ENCODE measurements at places on chromosomes 6 and 20.

GRCh38 chr6:15538106-15538505, 124.7 kb downstream of the DTNBP1 start:
- no peak for DNase-seq

DNA sequence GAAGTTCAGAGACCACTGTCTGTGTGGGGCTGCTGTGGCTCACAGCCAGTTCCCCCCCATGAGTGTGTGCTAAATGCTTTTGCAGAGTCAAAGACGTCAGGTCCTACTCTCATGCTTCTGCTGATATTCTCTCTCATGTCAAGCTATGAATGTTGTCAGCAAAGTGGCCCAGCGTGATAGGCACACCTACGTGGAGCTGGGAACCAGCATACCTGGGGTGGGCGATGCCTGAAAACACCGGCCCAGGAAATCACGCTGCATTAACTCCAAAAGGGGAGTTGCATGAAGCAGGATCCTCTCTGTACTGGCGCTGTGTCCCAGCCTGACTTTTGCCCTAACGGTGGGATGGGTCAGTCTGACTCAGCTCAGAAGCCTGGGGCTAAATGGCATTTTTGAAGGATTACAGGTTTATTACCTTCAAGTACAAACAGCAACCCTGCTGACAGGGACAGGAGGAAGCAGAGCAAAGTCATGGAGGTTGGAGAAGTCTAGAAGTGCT, 9.0 kb upstream of the MRPS10 start:
- DNase-seq = peak; percentile 56

GRCh38 chr20:54657268-54657826, 182.0 kb downstream of the DOK5 start:
- no peak for DNase-seq

DNA sequence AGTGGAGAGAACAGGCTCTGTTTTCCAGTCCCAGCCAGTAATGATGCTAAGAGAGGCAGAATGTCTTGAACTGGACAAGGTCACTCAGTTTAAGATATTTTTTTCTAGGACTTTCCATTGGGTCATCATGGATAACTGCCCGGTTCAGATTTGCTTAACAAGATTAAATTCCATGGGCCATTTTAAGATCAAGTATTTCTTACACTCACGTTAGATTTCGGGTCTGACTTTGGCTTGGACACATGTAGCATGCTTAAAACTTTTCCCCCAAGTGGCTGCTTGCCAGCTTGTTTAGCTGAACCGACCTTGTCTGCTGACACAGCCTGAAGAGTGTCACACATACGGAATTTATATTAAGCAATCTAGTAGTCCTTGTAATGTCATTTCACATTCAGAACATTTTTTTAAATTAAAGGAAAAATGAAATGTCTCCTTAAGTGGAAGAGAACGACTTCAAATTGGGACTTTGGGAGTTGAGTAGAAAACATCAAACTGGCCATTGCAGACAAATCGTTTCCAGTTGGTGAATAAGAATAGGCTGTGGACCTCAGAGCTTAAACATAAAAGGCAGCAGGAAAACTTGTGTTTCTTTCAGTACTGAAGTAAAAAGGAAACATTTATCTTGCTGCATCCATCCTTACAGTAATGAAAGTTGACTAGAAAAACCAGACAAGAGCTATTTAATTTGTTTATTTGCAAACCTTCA, 29.0 kb downstream of the ARMC2 start:
- peak; percentile 65 for DNase-seq

- DNase-seq = no peak
Observed at GRCh38 chr6:38484656-38485055, 155.1 kb downstream of the BTBD9 start.

GRCh38 chr20:2515203-2515602, 6.5 kb upstream of the ZNF343 start:
- DNase-seq = no peak

DNA sequence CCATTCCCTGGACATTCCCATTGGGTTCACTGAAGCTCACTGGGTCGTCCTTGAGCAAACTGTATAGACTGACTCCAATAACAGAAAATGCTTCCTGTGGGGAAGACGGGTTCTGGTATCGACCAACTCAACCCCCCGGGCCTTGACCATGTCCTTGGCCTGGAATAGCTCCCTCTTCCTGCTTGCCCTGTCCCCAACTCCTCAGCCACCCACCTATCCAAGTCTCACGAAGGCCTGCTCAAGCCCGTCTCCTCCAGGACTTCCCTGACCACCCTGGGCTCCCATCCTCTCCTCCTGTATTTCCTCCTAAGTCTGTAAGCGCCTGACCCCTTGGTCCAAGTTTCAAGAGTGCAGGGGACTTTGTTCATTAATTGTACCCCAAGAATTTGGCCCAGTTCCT, 2.8 kb upstream of the HMGA1 start:
- no peak for DNase-seq

- no peak for DNase-seq
Observed at GRCh38 chr20:36768768-36769430, 4.7 kb downstream of the DSN1 start.

DNA sequence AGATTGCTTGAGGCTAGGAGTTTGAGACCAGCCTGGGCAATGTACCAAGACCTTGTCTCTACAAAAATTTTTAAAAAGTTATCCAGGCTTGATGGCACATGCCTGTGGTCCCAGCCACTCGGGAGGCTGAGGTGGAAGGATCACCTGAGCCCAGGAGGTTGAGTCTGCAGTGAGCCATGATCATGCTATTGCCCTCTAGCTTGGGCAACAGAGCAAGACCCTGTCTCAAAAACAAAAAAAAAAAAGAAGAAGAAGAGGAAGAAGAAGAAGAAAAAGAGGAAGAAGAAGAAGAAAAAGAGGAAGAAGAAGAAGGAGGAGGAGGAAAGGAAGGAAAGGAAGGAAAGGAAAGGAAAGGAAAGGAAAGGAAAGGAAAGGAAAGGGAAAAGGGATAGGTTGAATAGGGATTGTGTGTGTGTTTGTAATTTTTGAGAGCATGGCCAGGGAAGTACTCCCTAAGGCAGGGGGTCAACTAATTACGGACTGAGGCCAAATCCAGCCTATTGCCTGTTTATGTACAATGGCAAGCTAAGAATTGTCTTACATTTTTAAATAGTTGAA, 43.0 kb upstream of the ZNF217 start:
- no peak for DNase-seq

DNA sequence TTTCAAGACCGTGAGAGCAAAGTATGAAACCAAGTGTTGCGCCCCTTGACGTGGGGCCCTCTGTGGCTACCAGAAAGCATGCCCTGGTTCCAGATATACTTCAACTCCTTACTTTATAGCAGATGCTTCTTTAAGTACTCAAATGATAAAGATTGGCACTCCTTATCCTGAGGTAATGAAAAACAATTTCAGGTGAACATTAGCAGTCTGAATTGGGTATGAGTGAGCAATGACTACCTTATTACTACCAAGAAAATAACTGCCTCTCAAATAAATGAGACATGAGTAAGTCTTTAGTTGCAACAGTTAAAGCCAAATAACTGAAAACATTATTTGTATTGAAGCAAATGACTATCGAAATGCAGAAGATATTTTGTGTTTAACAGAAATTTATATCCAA, 408.7 kb downstream of the MMUT start:
- DNase-seq = no peak

GRCh38 chr6:39614393-39614950, 110.7 kb downstream of the KIF6 start:
- DNase-seq = no peak

- DNase-seq = peak; percentile 44
Observed at GRCh38 chr20:23048283-23049200, 930 bp downstream of the THBD start.

GRCh38 chr6:116004841-116005815, 55.6 kb downstream of the FRK start:
- DNase-seq = no peak

- DNase-seq = no peak
Observed at GRCh38 chr6:22322103-22323030, 25.5 kb upstream of the PRL start.

DNA sequence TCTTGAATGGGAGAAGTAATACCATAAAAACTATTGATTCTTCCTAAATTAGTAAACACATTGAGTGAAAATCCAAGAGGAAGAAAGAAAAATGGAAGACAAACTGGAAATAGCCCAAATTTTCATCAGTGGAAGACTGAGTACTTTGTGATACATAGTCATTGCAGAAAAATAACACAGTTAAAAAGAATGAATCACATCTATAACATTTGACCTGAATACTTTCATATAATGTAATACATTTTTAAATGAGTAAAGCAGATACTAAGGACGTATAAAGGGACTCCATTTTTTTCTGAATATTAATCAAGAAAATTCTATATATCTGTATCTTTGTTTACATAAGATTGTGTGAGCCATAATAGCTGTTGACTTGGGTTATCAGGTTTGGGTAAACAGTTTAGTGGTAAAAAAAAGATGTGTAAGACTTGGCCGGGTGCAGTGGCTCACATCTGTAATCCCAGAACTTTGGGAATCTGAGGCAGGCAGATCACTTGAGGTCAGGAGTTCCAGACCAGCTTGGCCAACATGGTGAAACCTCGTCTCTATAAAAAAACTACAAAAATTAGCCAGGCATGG, 4.3 kb upstream of the SLC17A2 start:
- no peak for DNase-seq

GRCh38 chr6:127792616-127793015, 108.2 kb downstream of the THEMIS start:
- DNase-seq = no peak

GRCh38 chr6:45432977-45433376, 55.2 kb upstream of the SUPT3H start:
- no peak for DNase-seq

DNA sequence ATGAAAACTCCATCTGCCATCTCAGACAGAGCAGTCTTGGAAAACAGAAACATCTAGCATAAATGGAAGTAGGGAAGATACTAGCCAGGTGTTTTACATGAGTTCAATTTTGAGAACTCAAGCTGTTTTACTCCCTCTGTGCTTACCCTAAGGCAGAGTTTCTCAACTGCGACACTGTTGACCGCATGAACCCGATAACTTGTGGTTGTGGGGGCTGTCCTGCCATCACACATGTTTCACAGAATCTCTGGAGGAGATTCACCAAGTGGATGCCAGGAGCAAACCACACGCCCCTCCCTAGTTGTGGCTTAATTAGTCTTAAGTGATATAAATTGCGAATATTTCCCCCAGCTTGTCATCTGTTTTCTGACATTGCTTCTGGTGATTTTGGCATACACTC, 2.3 kb upstream of the SERPINB6 start:
- no peak for DNase-seq

DNA sequence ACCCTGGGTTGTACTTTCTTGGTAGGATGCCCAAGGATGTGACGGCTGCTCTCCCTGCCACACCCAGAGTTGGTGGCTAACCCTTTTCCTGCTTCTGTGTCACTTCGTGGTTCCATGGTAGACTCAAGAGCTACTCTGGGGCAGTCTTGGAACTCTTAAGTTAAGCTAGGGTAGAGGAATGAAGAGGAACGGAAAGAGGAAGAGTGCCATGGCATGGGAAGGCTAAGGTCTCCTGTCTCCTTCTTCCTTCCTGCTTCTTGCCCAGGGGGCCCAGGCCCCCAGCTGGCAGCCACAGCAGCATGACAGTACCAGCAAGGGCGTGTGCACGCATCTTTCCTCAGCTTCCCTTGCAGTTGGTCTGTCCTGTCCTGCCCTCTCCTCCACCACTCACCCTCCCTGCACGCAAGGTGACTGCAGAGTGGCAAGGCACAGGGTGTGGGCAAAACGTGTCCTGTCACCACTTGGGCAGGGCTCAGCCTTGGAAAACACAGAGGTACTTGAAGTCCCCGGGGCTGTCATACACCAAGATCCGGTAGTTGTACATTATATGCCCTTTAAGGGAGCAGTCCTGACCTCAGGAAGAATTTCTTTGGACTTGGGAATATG, 39.8 kb upstream of the TGM3 start:
- no peak for DNase-seq

DNA sequence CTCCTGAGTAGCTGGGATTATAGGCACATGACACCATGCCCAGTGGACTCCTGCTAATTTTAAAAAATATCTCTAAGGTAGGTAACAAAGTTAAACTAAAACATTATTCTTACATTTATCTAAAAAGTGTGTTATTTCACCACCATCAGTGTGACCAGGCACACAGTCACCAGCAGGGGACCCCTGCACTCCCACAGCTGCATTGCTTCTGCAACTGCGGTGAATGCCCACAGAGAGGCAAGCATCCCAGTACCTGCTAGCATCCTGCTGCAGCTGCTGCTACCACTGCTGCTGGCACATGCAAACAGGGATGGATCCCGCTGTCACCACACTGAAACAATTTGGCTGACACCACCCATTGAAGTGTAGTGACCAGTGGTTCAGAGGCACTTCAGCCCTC, 21.9 kb upstream of the EPB41L2 start:
- DNase-seq = no peak

DNA sequence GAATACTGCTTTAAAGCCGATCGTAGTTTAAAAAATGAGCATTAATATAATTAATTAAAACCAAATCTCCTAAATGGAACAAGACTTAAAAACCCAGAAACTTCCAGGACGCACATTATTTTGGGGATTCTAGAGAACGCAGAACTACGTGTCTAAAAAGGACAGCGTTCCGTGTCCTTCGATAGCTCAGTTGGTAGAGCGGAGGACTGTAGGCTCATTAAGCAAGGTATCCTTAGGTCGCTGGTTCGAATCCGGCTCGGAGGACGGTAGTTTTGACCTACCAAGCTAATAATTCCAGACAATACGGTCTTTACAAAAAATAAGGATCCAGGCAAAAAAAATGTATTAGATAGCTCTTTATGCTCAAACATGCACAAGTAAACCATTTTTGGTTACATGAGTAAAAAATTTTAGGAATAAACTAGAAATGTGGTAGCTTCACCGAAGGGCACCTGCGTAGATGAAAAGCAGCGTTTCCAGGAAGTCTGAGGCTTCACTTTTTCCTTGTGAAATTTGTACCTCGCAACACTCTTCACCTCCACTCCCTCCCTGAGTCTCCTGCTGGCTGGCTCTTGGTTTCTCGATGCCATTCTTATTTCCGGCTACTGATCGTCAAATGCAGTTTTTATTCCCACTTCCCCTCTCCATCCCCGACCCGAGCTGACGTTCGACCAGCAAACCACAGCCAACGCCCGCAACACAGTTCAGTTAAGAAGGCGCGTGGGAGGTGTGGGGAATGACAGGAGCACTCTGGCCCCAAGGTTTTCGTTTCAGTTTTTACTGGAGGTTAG, 19.6 kb upstream of the ABT1 start:
- no peak for DNase-seq

DNA sequence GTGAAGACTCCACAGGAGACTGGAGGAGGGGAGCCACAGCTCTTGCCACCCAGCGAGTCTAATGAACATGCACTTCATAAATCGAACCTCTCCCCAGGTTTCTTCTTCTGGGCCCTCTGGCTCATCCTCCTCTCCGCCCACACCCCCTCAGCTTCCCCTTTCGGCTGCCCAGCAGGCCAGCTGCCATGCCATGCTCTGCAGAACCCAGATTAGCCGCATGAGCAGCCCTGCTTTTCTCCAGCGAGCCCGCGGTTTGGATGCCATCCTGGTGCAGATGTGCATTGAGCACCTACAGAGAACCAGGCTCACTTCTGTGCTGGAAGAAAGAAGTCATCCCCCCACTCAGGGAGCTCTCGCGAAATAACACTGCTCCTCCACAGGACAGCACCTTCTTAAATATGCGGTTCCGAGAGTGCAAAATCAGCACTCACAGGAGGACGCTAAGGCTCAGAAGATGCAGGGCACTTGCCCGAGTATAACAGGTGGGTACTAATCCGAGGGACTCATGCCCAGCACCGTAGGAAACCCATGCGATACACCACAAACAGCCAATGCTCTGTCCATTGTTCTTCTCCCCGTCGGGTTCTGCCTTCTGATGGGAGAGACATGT, 143.0 kb upstream of the THBS2 start:
- no peak for DNase-seq

GRCh38 chr6:7624796-7625710, 35.1 kb downstream of the SNRNP48 start:
- no peak for DNase-seq

GRCh38 chr20:31908424-31908823, 38.0 kb downstream of the TTLL9 start:
- DNase-seq = no peak
